ENCODE measurements at places on chromosomes 6 and 20.

DNA sequence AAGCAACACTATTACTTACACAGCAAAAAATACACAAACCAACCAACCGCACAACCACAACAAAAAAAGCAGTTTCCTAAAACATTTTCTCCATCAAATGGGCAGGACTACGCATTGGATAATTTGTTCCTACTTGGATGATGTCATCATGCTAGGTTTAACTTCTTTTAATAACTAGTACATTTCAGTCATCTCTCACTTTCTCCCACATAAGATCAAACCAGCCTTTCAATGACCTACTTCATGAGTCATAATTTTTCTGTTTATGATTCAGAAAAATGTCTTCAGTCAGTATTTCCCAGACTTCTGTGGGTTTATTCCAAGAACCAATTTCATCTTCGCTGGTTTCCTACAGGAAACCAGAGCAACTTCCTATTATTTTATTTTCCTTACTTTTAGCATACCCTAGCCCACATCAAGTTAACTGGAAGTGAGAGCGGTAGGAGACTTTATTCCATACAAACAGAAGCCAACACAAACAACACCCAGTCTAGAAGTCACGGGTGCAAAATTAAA, 134.2 kb downstream of the GMDS start:
- H3K4me1 ChIP-seq, result no peaks in the 10 kb centered on the region
- no peaks in the 10 kb centered on the region for H3K27me3 ChIP-seq
- H3K4me3 ChIP-seq, result no peak overlapping the region
- H3K36me3 ChIP-seq, result no peaks in the 10 kb centered on the region
- H3K27ac ChIP-seq, result no peak overlapping the region

DNA sequence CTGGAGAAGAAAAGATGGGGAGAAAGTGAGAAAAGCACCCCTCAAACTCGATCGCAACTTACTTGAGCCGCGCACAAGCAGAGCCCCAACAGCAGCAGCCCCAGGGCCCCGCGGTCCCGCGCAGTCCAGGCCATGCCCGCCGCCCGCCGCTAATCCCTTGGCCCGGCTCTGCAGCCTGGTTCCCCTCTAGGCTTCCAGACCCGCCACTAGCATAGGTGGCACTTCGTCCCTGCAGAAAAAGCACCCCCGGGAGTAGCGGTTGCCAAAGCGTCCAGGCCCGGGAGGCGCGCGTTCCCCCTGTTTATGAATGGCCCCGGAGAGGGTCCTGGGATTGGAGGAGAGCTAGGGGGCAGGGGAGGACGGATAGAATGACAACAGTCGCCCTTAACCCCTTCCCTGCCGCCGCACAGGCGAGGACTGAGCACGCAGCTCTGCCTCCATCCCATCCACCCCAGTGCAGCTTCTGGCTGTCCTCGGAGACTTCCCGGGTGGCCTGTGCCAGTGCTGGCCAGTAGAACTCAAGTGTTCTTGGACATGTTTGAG, 19.9 kb downstream of the COL9A1 start:
- H3K4me3 ChIP-seq, result peak overlapping the region; percentile 13
- H3K4me1 ChIP-seq, result peaks cover 11% of the 10 kb centered on the region
- no peak overlapping the region for H3K27ac ChIP-seq
- DNase-seq, result no peak
- no peaks in the 10 kb centered on the region for H3K27me3 ChIP-seq

GRCh38 chr6:107716688-107717089, 107.4 kb downstream of the SCML4 start:
- no peaks in the 10 kb centered on the region for H3K27me3 ChIP-seq
- H3K4me1 ChIP-seq, result peaks cover 9% of the 10 kb centered on the region
- no peak for DNase-seq
- no peak overlapping the region for H3K27ac ChIP-seq
- H3K4me3 ChIP-seq, result no peak overlapping the region

DNA sequence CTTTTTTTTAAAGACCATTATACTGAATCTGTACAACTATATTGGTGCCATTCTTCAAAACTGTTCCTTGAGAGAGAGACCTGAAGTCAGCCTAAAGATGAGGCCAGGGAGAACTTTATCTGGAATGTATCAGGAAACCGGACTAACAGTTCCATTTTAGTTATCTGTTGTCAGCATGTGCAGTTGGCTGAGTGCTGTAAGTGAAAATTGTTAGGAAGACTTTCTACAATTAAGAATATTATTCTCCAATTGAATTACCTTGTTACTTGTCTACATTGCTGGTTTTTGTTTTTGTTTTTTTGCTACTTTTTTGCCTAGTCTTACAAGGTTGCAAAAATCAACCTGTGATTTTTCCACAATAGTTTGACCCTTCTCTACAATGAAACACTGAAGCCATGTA, 7.5 kb downstream of the CEP57L1 start:
- H3K4me3 ChIP-seq, result no peak overlapping the region
- no peak for DNase-seq
- no peaks in the 10 kb centered on the region for H3K36me3 ChIP-seq
- H3K27me3 ChIP-seq, result no peaks in the 10 kb centered on the region
- no peaks in the 10 kb centered on the region for H3K4me1 ChIP-seq

- no peaks in the 10 kb centered on the region for H3K36me3 ChIP-seq
- H3K27me3 ChIP-seq, result no peaks in the 10 kb centered on the region
- H3K27ac ChIP-seq, result no peak overlapping the region
- no peak overlapping the region for H3K4me3 ChIP-seq
Observed at GRCh38 chr20:19008497-19008896, 194.9 kb downstream of the SCP2D1 start.

DNA sequence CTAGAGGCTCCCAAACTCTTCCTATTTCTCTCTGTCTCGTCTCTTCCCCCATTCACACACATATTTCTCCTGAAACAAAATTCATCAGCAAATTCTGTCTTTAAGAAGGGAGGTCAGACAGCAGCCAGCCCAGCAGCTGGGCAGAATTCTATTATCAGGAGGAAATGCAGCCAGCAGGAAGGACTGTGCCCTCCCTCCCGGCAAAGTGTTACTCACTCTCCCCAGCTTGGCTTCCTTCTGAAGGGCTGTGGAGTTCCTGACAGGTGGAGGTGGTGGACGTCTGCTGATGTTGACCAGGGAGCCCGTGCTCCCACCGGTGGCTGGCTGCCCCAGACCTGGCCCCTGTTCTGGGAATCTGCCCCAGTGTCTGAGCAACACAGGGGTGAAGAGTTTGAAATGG, 37.3 kb downstream of the KCNB1 start:
- H3K27me3 ChIP-seq, result no peaks in the 10 kb centered on the region
- peaks cover 48% of the 10 kb centered on the region for H3K4me1 ChIP-seq
- peak overlapping the region; percentile 88 for H3K27ac ChIP-seq
- DNase-seq, result peak; percentile 58
- H3K36me3 ChIP-seq, result no peaks in the 10 kb centered on the region

GRCh38 chr6:134398453-134398852, 80.5 kb upstream of the SGK1 start:
- H3K4me3 ChIP-seq, result no peak overlapping the region
- no peak for DNase-seq
- no peaks in the 10 kb centered on the region for H3K27me3 ChIP-seq
- no peaks in the 10 kb centered on the region for H3K4me1 ChIP-seq
- no peak overlapping the region for H3K27ac ChIP-seq

DNA sequence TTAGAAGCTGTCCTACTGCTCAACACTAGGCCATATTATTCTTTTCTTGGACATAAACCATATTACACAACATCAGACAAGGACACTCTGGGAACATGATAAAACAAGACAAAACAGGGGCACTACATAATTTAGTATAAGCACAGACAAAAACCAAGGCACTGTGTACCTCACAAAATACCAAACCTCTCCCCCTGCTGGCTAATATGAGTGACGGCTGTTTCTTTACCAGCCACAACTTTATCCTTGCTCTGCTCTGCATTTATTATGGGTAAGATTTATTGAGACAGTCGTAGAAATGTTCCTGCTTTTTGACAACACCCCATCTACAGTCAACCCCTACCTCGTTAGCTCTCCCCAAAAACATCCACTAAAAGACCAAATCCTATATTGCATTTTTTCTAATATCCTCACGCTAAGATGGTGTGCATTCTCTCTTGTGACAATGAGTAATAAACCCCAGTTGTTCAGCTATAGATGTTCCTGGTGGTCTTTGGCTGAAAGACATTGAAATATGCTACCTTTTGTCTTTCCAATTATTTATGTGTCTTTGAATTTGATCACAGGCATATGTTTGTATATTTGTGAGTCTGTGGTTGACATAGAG, 23.8 kb upstream of the POLR1H start:
- peaks cover 5% of the 10 kb centered on the region for H3K36me3 ChIP-seq
- no peaks in the 10 kb centered on the region for H3K27me3 ChIP-seq
- no peak overlapping the region for H3K27ac ChIP-seq
- no peak overlapping the region for H3K4me3 ChIP-seq
- no peaks in the 10 kb centered on the region for H3K4me1 ChIP-seq
- no peak for DNase-seq

- no peak for DNase-seq
- no peaks in the 10 kb centered on the region for H3K36me3 ChIP-seq
- H3K27ac ChIP-seq, result no peak overlapping the region
- no peak overlapping the region for H3K4me3 ChIP-seq
- no peaks in the 10 kb centered on the region for H3K27me3 ChIP-seq
Observed at GRCh38 chr6:84103029-84103428, 69.5 kb downstream of the MRAP2 start.

DNA sequence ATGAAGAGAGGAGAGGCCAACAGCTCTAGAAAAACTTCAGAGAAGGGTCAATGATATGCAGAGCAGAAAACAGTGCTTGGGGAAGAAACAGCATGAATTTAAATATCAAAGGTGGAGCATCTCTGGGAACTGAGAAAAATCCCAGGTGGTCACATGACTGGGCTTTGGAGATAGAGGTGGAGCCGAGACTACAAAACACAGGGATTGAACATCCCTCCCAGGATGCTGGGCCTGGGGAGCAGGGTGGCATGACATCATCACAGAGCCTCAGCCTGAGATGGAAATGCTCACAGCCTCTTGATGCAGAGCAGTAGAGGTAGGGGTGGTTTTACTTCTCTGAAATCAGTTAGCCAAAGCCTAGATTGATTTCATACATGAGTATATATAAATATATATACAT, 529.5 kb downstream of the PRKN start:
- DNase-seq, result no peak
- H3K36me3 ChIP-seq, result no peaks in the 10 kb centered on the region
- no peak overlapping the region for H3K4me3 ChIP-seq
- no peaks in the 10 kb centered on the region for H3K4me1 ChIP-seq
- H3K27ac ChIP-seq, result no peak overlapping the region
- H3K27me3 ChIP-seq, result no peaks in the 10 kb centered on the region

GRCh38 chr6:19929312-19929711, 92.1 kb downstream of the ID4 start:
- no peaks in the 10 kb centered on the region for H3K4me1 ChIP-seq
- no peaks in the 10 kb centered on the region for H3K27me3 ChIP-seq
- H3K4me3 ChIP-seq, result no peak overlapping the region
- H3K27ac ChIP-seq, result no peak overlapping the region

DNA sequence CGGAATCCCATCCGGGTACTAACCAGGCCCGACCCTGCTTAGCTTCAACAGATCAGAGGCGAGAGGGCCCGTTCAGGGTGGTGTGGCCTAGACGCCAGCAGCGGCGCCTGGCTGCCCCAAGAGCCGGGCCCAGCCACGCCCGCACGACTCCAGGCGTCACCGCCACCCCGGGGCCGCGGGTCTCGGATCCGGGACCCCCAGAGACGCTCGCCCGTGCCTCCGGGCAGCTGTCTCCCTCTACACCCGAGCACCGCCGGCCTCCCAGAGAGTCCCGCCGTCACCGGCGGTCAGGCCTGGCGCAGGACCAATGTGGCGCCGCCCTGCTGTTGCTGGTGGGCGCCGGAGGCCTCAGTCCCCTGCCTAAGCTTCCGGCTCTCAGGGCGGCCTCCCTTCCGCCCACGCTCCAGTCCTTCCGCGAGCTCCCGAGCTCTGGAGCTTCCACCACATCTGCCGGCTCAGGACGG, 441.2 kb upstream of the DEFB115 start:
- no peaks in the 10 kb centered on the region for H3K36me3 ChIP-seq
- peaks cover 47% of the 10 kb centered on the region for H3K27me3 ChIP-seq
- no peak overlapping the region for H3K4me3 ChIP-seq
- no peak overlapping the region for H3K27ac ChIP-seq
- DNase-seq, result no peak

DNA sequence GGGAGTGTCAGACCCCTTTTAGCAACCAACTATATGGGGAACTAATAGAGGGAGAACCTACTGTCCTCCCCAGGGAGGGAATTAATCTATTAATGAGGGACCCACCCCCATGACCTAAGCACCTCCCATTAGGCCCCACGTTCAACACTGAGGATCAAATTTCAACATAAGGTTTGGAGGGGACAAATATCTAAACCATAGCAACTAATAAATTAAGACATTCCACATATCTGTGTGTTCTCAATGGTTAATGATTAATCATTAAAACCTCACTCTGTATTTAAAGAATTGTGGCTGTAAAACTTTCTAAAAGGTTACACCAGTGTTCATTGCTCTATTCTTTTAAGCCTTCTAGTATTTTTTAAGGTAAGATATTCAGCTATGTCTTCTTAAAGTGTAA, 500.4 kb upstream of the SULF2 start:
- no peak for DNase-seq
- no peaks in the 10 kb centered on the region for H3K36me3 ChIP-seq
- no peak overlapping the region for H3K4me3 ChIP-seq
- peak overlapping the region; percentile 81 for H3K27ac ChIP-seq
- H3K27me3 ChIP-seq, result no peaks in the 10 kb centered on the region

DNA sequence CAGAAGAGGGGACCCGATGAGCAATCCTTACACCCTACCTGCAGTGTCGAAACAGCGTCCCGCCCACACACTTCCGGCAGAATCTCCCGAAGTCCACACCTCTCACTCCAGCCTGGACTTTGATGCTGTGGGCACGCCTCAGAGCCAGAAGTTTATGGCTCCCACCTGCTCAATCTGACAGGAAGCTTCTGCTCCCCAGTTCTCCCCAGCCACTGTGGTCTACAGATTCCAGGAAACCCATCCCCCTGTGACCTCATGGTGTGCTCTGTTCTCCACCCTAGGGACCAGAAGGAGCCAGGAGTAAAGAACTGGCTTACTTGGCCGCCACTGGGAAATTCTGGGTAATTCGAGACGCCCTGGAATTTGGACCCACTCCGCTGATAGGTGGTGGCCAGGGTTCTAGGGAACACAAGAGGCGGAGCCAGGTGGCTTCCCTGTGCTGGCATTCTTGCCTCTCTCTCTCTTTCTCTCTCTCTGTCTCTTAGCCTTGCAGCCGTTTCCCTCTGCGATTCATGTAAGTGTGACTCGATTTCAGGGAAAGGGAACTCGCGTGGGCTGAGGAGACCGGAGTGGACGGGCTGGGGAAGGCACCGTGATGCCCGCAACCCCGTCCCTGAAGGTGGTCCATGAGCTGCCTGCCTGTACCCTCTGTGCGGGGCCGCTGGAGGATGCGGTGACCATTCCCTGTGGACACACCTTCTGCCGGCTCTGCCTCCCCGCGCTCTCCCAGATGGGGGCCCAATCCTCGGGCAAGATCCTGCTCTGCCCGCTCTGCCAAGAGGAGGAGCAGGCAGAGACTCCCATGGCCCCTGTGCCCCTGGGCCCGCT, at the start of gene TRIM15:
Gene TRIM15, plus strand, starts transcription at position 457 of the 828 bp plus-strand sequence. Its CDS starts 139 bp downstream, at position 596.
- no peak within 1 kb of the TSS for H3K4me3 ChIP-seq
- no peak for DNase-seq
- no peaks in the 10 kb centered on the region for H3K27me3 ChIP-seq
- no peak within 1 kb of the TSS for H3K27ac ChIP-seq
